Cerebellar nuclear complex (tissue), 1 donor: ENCODE measurements at places on chromosomes 13 and 19.

DNA sequence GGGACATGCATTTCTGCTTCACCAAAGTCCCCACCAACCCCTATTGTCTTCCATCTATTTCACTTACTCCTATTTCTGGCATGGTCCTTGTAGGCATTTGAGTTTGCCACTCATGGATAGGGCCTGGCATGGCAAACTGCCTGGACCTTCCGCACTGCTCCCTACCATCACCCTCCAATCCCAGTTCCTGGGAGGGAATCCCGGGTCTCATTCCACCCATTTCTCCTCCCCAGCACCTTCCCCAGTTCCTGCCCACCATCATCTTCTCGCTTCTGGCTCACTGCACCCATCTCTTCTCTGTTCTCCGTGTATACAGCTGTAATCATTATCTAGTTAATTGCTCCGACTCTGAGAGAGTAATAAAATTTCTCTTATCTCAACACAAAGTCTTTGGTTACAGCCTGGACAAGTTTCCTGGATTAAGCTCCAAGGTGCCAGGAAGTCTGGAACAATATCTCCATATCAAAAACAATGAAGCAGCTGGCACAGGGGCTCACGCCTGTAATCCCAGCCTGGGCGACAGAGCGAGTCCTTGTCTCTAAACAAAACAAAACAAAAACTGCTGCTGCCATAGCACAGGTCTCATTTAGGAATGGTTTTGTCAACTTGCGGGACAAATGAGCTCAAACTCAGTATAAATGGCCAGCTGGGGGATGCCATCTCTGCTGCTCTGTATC lies 17.0 kb upstream of the COX7A1 start:
- no peak for DNase-seq

DNA sequence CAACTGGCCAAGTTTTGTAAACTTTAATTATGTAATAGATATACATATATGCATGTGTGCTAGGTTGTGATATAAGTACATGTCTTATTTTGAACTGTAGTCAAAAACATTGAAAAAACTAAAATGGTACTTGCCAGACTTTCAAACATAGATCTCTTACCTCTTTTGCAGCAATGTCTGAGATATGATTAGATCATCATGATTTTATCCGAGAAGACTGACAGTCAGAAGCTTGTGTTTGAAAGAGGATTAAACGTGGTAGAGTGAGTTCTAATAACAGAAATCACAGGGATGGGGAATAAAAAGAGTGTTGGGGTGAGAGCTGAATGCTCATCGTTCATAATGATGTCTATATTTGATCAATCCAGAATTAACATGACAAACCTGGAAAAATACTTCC lies 18.2 kb upstream of the ACP7 start:
- no peak for DNase-seq

GRCh38 chr13:43797159-43797558 lies 10.4 kb upstream of the ENOX1 start:
- DNase-seq = no peak

- no peak for DNase-seq
Measured at GRCh38 chr19:3105641-3106508, 11.7 kb downstream of the GNA11 start.

DNA sequence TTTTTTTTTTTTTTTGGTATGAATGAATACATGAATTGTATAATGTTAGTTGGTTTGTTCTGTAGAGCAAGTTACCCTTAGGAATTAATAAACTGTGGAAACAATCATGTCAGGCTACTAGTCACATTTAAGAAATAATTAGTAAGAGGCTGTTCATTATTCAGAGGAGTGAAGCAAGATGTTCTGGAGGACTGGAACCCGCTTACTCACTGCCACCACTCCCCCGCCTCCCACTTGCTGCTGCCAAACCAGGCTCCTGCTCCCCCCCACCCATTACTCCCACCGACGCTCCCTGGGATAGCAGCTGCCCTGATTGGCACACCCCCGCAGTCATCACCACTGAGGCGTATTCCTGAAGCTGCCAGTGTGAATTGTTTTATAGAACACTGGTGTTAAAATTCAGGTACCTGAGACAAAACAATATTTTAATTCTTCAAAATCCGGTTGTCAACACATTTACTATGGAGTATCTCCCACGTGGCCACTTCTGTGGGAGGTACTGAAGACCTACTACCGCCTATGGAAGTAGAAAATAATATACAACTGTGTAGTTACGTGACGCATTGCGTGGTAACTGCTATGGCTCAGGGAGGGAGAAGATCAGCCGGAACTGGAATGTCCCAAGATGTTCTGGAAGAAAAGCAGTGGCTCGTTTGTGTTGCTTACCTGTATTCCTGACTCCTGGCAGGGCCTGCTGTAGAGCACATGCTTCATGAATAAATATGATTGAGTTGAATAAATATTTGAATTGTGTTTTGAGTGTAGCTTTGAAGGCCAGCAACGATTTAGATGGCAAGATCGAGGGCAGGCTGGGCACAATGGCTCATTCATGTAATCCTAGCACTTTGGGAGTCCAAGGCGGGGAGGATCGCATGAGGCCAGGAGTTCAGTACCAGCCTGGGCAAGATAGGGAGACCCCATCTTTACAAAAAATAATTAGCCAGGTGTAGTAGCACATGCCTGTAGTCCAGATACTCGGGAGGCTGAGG lies 1.7 kb downstream of the DPY19L3 start:
- DNase-seq = no peak
